Peyer's patch (tissue), 4 donors: ENCODE measurements at places on chromosomes 1 and 21. TPM values are rescaled to one million over a fixed set of nuclear protein-coding genes. Genes with fewer than 3 reads are reported as not detected.

OR2M3 gene
- not detected for total RNA-seq

DNA sequence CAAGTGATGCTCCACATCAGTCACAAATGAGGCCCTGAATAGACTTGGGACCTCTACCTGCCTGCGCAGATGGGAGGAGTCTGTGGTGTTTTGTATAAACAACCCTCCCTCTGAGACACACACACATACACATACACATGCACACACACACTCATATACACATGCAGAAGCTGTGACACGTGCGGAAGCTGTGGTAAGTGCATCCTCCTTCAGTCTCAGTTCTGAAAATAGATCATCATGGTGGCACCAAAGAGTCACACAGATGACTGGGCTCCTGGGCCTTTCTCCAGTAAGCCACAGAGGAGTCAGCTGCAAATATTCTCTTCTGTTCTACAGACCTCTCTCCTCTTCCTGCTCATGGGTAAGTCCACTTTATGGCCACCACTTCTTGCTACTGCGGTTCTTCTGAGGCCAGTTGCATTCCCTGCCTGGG is at the start of gene LY9:
TSS of gene LY9 (plus strand) at position 224 of the 433 bp plus-strand sequence. CDS start at position 238, 14 bp downstream.
- peak; percentile 95 for DNase-seq

CATSPER4 gene
- total RNA-seq: not detected

- no peak for DNase-seq
These were observed 113.8 kb downstream of the SYF2 start for GRCh38 chr1:25118546-25118945.

DNA sequence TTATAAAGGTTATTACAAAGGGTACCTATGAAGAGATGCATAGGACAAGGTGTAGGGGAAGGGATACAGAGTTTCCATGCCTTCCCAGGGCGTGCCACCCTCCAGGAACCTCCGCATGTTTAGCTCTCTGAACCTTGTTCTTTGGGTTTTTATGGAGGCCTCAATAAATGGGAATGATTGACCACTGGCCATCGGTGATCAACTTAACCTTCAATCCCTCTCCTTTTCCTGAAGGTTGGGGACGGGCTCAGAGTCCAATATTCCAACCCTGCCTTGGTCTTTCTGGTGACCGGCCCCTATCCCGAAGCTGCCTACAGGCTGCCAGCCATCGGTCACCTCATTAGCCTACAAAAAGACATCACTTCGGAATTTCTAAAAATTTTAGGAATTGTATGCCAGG is 11.7 kb downstream of the CD244 start:
- no peak for DNase-seq

GRCh38 chr1:201016943-201017827 is 6.3 kb downstream of the KIF21B start:
- DNase-seq: no peak

DNA sequence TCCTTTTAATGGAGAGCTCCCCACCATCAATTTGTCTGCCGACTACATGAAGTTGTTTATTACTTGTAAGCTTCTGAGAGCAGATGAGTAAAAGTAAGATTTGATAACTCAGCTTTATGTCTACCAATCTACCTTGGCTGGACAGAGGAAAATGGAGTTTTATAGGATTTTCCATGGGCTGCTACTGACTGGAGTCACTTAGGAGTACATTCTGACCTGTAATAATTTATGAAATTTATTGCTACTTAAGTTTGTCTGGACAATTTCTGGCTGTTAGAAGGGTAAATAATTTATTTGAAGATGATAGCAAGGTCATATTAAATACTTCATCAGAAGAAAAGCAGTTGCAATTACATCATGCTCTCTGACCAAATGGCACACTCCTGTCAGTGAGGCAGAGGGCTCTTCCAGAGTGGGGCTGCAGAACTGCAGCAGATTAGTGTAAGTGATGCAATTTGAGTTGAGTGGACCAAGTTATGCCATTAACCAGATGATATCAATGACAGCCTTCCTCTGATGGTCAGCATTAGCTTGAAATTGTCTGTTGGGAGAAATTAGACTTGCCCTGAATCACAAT is 736.7 kb upstream of the PTBP2 start:
- DNase-seq: no peak

TINAGL1 gene
- 207 TPM for total RNA-seq

- no peak for DNase-seq
These were observed 129.2 kb downstream of the ZBTB18 start for GRCh38 chr1:244180256-244180655.

- DNase-seq: no peak
These were observed 11.0 kb downstream of the HYI start for GRCh38 chr1:43442756-43443155.

PLEKHM2 gene
- total RNA-seq: 41.8 TPM

NASP gene
- total RNA-seq: 194 TPM

GRCh38 chr1:113782406-113782805 is 23.1 kb upstream of the PHTF1 start:
- no peak for DNase-seq

- DNase-seq: no peak
These were observed 25.8 kb upstream of the LPAR3 start for GRCh38 chr1:84918726-84919336.

GRCh38 chr1:59500950-59501742 is 204.3 kb downstream of the FGGY start:
- no peak for DNase-seq

DNA sequence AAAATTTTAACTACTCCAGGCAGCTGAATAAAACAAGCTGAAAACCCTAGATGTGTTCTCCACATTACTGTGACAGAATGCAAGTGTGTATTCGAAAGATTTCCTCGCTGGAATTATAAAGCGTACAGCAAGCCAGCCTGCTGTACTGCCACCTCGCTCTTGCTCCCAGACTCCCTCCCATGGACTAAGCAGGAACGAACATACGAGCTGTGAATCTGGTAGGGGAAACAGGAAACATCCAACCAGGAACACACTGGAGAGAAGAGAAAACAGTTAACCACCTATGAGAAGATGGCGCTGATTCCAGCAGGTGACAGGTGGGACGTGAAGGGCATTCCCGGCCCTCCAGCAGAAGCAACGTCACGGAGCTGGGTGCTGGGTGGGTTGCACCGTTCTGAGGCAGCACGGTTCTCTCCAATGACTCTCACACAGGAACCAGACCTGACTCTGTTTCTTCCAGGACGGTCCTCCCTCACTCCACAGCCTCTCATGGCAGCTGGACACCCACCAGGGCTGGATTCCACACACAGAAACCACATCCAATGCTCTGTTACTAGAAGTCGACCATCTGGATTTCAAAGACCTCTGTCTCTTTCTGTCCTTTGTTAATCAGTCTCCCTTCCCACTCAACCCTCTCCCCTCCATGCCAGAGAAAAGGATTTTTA is 219.2 kb downstream of the RERE start:
- DNase-seq: no peak

CRB1 gene
- not detected for total RNA-seq

- peak; percentile 79 for DNase-seq
These were observed 2.5 kb upstream of the CERS2 start for GRCh38 chr1:150976879-150977694.

- DNase-seq: no peak
These were observed 134.6 kb upstream of the RUNX3 start for GRCh38 chr1:25064465-25065240.

GRCh38 chr1:27015260-27015659 is 2.6 kb upstream of the TENT5B start:
- no peak for DNase-seq

- DNase-seq: no peak
These were observed 14.1 kb upstream of the IL24 start for GRCh38 chr1:206883160-206883559.

DNA sequence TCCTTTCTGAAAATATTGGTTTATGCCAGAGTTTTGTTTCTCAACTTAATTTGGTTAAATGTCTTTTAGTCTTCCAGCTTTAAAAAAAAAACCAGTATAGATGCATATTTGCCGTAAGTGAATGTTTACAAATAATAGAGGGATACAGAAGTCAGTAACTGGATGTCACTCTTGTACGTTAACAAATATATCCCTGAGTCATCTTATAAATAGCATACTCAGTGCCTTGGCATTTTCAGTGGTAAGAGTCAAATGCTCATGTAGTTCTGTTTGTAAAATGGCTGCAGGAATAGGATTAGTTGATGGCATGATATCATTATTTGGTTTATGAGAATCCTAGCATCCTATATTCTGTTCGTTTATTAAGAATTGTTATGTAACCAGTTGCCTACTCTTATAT is 55.4 kb downstream of the SPEN start:
- no peak for DNase-seq

DNA sequence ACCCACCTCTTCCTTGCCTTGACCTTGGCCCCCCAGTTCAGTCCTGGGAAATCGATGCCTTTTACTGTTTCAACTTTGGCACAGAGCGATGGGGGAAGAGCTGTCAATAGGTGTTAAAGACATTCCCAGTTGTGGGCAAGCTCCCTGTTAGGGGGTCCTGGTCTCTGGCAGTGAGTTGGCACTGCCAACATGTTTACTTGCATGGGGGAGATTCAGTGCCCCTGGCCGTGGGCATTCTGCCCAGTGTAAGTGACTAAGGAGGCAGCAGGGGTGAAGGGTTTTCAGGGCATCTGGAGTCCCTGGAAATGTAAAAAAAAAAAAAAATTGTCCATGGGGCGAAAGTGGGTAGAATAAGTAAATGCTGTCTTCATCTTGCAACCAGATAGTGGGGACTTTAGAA is 407.0 kb downstream of the PTPRU start:
- no peak for DNase-seq

C1orf94 gene
- total RNA-seq: not detected

RORC gene
- total RNA-seq: 10.7 TPM

TRABD2B gene
- 0.80 TPM for total RNA-seq

DNA sequence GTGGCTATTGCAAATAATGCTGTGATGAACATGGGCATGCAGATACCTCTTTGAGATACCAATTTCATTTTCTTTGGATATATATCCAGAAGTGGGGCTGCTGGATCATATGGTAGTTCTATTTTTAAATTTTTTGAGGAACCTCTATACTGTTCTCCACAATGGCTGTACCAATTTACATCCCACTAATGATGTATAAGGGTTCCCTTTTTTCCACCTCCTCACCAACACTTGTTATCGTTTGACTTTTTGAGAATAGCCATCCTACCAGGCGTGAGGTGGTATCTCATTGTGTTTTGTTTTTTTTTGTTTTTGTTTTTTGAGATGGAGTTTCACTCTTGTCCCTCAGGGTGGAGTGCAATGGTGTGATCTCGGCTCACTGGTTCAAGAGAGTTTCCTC is 6.6 kb upstream of the NUCKS1 start:
- no peak for DNase-seq

DNA sequence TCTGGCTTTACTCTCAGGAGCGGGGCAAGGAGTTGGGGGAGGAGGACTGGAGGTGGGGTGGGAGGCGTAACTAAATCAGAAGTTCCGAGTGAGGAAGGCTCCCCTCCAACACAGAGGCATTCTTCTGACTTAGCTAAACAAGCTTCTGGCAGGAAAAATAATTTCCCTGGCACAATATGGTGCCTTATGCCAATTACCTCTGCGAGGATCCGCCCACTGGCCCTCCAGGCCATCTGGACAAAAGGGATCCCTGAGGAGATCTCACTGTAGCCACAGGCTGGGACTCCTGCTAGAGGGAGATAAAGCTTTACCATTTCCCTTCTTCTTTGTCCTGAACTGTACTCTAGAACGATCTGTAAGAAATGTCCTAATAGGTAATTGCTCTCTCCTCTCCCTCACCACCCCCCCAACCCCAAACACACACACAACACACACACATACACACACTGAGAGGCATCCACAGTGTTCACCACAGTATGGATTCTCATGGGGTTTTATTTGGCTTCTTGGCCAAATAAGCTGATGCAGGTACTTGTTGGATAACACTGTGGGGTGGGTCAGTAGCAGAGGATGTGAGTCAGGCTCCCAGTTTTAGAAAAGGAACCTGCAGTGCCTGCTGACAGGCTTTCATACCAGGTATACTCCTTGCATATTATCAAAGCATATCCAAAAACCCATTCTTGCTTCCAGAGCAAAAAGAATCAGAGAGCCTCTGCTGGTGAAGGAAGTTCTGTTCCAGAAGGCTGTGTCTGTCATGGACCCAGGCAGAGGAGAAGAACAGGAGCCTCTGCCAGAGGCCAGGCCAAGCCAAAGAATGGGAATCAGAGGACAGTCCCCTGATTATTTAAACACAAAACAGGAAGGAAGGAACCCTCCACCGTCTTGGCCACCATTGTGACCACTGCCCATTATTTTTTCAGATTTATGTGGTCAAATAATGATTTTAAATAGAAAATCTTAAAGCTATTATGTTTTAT is 169.1 kb downstream of the C1orf21 start:
- no peak for DNase-seq

DNA sequence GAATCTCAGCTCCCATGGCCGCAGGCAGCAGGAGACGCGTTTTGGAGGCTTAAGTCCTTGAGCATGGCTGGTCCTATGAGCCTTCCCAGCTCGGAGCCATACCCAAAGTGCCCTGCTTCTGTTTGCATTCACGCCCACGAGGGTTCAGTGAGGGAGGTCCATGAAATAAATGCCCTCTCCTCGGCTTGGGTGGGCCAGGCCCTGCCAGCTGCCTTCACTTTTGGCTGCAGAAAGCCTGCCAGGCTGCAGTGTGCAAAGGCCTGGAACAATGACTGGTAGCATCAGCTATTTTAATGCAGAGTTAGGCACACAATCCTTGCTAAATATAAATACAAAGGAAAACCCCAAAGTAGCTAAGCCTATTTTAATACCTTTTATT is 49.4 kb downstream of the H3-3A start:
- DNase-seq: no peak

RCSD1 gene
- 95.7 TPM for total RNA-seq

OLIG2 gene
- total RNA-seq: not detected

ERG gene
- total RNA-seq: 4.4 TPM

FCGR1A gene
- not detected for total RNA-seq

DNA sequence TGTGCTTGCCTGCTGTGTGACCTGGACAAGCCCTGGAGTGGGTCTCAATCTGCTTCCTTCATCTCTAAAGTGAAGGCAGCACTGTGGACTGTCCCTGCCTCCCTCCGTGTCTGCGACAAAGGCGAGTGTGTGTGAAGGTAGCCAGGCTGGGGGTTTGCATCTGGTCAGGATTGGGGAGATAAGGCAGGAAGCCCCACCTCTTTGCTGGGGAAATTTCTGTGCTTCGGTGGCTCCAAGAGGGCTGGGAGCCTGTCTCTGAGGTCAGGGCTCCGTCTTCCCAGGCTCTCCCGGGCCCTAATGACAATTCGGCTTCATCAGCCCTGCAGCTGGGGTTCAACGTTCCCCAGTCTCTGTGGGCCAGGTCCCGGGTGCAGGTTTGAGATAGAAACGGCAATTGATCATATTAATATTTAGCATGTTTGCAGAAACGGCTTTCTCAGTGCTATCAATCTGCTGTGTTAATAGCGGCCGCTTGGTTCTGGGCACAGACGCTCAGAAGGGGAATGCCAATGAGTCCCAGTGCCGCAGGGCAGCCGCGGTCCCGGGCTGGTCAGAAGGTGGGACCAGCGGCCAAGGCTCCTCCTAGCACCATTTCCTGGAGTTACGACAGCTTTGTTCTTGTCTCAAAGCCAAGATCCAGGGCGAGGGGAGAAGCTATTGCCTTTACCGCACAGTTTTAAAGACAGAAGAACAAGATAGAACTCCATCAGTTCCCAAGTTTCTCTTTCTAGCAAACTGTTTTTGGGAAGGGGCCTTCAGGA is 105.7 kb downstream of the PRDM16 start:
- DNase-seq: no peak

TCEA3 gene
- 64.6 TPM for total RNA-seq

GRCh38 chr21:38323721-38324531 is 67.1 kb downstream of the KCNJ15 start:
- no peak for DNase-seq

GRCh38 chr1:246063013-246063616 is 444.0 kb downstream of the SMYD3 start:
- no peak for DNase-seq
